Activated CD8-positive, alpha-beta T cell treated with anti-CD3 and anti-CD28 coated beads, Interleukin-2, amount 10 ng/mL, durations not matched to agents 7 days and 5 days (primary cell): ENCODE measurements at places on chromosomes 6 and 20. TPM values are rescaled to one million over a fixed set of nuclear protein-coding genes. Genes with fewer than 3 reads are reported as not detected.

DNA sequence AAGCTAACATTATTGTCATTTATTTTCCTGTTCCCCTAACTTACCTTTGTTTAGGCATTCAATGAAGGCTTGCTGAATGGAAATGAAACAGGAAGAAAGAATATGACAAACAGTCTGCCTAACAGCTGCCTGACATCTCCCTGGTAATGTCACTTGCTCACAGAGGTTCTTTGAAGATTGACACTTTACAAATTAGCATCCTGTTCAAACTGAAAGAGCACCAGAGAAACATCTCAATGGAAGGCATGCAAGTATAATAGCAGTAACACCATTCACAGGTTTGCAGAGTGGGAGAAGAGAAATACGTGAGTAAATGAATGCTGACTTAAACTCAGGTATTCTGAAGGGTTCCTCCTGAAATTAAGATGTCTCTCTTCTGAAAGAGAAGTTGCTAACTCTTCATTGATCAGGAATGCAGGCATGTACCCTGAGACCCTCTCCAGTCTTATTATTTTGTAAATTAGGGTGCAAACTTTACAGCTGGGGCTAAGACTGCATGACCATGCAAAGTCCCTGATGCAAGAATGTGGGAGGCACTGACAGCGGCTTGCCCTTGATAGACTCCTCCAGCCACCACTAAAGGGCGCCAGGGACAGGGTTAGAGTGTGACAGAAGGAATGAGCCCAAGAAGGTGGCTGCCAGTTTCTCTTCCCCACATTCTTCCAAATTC is 1.3 kb upstream of the SMLR1 start:
- DNase-seq = no peak

GRCh38 chr6:144595266-144595665 is 310.1 kb downstream of the UTRN start:
- DNase-seq = no peak

Gene MAFB
- 0.08 TPM for total RNA-seq

- no peak for DNase-seq
These were observed 122.0 kb downstream of the HTR1B start for GRCh38 chr6:77341058-77341986.

- no peak for DNase-seq
These were observed 49.8 kb downstream of the NRN1 start for GRCh38 chr6:5956939-5957338.

DNA sequence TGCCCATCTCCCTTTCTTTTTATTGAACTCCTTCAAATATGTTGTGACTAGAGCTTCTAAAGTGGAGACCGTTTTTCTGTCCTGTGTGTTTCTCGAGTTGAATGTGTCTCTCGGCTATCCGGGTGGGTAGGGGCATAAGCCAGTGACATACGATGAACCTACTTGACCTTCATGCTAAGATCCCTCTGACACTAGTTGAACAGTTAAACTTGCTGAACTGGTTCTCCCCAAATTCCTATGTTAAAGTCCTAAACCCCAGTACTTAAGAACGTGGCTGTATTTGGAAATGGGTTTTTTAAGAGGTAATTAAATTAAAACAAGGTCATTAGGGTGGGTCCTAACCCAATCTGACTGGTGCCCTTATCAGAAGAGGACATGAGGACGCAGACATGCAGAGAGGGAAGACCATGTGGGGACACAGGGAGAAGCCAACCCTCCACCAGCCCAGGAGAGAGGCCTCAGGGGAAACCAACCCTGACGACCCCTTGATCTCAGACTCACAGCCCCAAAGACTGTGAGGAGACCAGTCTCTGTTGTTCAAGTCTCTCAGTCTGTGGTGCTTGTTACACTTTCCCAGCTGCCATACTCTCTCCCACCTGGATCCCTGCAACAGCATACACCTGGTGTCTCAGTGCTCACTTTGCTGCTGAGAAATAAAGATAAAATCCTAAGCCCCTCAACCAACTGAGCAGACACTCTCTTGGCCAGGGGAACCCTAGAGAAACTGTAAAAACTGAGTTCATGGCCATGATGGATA is 208.4 kb downstream of the MYLK4 start:
- no peak for DNase-seq

Gene RTN4IP1
- total RNA-seq = 8.7 TPM

- DNase-seq = no peak
These were observed 64.8 kb upstream of the BEND6 start for GRCh38 chr6:56890066-56890465.

DNA sequence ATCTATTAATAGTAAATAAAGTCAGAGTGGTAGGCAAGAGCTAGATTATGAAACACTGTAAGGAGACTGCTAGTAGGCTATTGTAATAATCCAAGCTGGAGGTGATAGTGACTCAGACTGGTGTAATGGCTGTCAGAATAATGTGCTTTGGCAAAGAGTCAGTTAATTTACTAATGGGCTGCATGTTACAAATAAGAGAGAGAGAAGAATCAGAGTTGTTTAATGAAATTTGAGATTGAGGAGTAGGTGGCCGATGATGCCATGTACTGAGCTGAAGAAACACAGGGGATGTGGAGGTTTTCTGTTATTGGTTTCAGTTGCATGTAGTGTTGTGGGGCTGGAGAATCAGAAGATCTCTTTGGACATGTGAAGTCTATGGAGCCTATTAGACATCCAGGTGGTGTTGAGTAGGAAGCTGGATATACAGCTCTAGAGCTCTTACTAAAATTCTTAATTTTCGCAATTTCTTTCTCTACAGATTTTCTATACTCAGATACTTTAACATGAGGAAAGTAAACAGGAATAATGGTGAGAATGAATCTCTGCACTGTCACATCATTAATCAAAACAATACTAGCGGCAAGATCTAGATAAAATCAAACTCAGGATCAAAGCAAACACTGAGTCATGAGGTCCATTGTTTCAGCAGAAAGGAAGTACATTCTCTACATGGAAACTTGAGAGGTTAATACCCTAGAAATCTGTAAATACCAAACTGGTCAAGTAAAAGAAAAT is 167.7 kb downstream of the SIM1 start:
- no peak for DNase-seq

GRCh38 chr20:8735674-8736073 is 333.2 kb upstream of the PLCB4 start:
- no peak for DNase-seq

DNA sequence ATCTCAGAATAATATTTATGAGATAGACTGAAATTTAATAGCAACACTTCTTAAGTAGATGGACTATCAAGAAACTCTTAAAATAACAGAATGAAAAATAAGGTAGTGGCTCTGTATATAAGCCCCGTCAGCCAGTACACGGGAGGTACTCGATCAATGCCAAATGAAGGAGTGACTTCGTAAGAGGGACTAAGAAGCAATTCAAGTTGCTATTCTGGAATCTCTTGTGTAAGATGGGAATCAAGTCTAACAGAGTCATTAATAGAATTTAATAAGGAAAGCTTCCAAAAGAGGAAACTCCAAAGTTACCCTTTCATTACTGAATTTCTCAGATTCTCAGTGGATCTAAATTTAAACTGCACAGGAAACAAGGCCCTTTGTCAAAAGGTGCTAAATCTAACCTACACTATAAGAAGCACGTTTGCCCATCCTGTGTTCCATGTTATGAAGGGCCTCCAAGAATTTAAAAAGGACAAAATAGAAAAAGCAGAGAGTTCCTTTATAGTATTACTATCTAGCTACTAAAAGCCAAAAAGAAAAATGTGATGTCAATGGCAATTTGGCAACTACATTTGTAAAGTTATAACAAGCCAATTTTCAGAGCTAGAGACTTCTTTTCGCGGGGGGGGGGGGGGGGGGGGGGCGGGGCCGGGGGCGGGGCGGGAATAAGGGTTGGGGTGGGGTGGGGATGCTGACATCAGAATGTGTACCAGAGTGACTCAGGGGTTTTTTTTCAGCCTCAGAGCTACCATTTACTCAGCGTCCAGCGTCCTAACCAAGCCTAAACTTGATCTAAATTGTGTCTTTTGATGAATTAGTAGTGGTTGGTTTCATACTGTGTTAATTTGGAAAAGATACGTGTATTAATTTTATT is 200.6 kb downstream of the GMPR start:
- no peak for DNase-seq

DNA sequence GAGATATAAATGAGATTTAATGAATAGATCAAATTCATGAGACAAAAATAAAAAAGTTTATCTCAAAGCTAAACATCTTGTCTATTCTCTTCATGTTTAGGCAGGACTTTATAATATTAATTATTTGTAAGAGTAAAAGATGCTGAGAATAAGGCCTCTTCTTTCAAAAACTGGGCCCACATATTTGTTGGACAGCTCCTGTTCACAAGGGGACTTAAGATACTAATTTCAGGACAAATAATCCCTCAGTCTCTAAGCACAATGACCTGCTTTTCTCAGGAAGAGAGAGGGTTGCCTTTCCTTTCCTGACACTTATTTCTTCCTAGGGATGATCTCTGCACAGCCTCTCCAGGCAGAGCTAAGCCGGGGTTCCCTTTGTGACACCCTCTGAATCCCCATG is 43.3 kb downstream of the NOX3 start:
- DNase-seq = no peak

Gene RAD21L1
- total RNA-seq = not detected

Gene AK9
- 3.1 TPM for total RNA-seq

GRCh38 chr6:25709761-25710160 is 44.8 kb upstream of the SLC17A4 start:
- no peak for DNase-seq

GRCh38 chr6:27863962-27864905 is 48.0 kb downstream of the OR2B2 start:
- DNase-seq = peak; percentile 64

DNA sequence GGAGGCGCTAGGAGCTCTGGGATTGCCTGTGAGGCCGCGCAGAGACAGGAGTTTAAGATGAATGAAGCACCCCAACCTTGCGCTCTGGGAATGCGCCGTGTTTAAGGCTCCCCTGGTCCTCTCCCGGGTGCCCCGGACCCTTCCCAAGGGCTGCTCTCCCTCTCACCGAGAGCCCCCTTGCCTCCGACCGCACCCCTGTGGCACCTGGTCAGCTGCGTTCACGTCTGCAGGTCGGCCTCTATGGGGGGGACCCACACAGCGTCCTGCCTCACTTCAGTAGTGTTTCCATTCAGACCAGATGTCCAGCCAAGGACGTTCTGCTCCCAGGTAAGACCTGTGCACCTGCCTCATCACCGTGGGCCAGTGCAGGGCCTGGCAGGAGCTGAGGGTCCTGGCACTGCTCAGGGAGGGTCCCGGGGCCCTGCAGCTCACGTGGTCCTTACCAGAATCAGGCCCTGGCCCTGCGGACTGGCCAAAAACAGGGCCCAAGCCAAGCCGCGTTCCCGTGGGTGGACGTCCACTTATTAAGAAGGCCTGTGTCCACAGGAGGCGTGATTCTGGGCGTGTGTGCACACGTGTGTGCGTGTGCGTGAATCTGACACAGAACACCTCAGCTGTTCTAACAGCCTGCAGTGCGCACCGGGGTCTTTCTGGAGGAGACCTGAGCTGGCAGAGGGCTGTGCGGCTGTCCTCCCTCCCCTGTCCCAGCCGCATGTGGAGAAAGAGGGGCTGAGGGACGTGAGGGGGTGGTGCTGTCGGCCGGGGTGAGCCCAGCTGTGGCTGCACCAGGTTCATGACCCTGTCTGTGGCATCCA is 79.9 kb upstream of the BHLHE23 start:
- DNase-seq = no peak

Gene PET117
- total RNA-seq = 11.0 TPM
